ENCODE measurements at places on chromosomes 6 and 20.
A peak's percentile ranks its signal among the peaks of the same experiment; 100 is the strongest.

GRCh38 chr20:33284284-33284683 lies 1.3 kb downstream of the BPIFB1 start:
- DNase-seq = no peak

- DNase-seq = no peak
Observed at GRCh38 chr20:58791286-58791685, 59.4 kb downstream of the GNAS-AS1 start.

- DNase-seq = no peak
Observed at GRCh38 chr6:168691774-168692173, 250.8 kb downstream of the SMOC2 start.

DNA sequence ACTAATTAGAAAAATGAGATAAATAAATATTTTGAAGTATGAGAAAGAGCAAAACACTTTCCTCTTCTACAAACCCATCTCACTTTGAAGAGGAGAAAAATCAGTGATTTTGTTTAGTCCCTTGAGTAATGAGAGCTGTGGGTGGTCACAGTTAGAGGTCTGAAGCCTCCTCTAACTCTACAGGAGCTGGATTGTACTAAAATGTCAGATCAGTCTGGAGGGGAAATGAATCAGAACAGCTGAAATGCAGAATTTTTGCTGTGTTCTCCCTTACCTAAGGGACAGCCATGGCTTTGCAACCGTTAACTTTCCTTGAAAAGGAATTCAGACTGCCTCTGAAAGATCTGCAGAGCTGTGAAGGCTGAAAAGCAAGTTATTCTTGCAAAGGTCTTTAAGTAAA lies 11.4 kb upstream of the RFPL4B start:
- DNase-seq = no peak

GRCh38 chr6:158661156-158661685 lies 11.4 kb downstream of the SYTL3 start:
- no peak for DNase-seq

DNA sequence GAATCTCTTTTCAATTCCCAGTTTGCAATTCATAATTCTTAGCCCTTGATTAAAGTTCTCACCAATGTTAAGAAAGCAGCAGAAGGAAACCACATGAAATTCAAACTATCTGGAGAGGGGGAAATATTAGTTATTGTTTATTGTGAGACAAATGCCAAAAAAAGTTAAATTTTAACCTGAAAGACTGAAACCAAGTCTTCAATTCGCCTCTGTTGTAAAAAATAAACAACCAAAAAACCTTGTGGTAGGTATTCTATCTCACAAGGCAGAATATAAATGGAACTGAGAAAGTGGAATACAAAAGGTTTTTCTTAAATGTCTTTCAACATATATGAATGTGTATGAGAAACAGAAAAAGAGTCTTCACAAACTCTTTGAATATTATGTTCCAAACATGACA lies 24.8 kb downstream of the TMX4 start:
- DNase-seq = no peak

GRCh38 chr6:150579611-150580010 lies 20.1 kb upstream of the PLEKHG1 start:
- DNase-seq = no peak

DNA sequence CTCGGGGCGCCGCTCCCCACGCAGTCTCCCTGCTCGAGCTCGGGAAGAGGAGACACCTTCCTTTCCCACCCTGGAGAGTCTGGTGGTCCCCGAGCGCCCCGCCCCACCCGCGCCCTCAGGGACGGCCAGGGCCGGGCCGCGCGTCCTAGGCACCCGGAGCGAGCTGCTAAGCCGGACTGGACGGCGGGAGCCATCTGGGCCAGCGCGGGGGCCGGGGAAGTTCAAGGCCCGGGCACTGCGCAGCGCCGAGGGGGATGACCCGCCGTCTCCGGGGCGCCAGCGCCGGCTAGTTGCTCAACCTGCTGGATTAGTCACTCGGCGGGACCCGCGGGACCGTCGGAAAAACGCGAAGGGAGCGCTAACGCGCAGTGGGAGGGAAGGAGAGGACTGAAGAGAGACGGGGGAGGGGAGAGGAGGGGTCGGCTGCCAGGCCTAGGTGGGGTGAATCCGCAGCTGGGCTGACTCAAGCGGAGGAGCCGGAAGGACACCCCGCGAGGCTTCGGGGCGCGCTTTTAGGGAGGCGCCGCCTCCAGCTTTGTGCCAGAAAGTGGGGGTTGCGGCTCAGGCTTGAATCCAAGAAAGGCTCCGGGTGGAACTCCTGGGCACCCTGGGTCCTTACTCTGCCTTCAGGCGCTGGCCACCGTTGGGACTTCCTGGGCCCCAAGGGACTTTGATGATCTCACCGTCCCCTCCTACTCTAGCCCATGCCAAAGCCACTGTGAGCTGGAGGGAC lies 75.7 kb upstream of the FOXP4 start:
- peak; percentile 16 for DNase-seq

DNA sequence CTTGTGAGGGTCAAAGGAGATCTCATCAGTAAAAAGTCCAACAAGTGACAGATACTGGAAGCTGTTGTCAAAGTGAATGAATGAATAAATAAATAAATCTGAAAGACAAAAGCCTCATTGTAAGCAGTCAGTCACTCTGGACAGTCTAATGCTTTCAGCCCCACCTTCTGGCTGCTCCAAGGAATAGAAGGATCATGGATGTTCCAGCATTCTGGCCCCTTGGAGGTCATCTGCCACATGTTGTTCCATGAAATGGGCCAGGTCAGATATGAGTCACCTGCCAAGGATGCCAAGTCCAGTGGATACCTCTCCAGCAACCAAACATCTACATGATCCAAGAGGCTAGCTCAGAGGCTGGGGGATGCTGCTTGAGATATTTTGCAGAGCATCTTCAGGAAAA lies 185.6 kb downstream of the BMP7 start:
- no peak for DNase-seq

- no peak for DNase-seq
Observed at GRCh38 chr6:41503827-41504465, 42.2 kb upstream of the FOXP4 start.

- no peak for DNase-seq
Observed at GRCh38 chr6:144621332-144621731, 336.2 kb downstream of the UTRN start.

DNA sequence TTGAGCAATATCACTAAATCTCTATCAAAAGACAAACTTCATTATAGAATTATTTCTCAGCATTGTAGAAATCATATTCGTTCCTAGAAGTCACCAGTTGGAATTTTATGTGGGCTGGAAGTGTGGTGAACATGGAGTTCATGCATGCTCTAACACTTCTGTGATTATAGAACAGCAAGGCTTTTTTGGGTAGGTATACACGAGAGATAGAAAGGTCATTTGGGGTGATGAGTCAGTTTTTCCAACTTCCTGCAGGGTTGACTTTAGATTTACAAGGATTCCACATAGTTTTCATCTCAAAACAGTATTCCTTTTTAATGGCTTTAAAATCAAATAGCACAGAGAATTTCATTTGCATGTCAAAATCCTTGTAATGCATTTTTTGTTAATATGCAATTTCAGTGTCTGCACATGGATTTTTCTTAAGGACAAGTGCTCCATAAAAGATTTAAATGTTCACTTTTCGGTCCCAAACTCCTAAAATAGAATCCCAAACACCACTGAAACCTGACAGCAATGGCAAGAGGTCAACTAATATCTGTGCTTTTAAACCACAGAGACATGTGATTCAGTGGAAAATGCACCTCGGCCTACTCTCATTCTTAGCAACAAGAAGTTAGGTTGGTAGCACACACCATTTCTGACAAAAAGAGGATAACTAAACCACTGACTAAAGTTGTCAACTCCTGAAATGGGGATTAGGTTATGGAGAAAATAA lies 211.0 kb downstream of the MOXD1 start:
- no peak for DNase-seq

DNA sequence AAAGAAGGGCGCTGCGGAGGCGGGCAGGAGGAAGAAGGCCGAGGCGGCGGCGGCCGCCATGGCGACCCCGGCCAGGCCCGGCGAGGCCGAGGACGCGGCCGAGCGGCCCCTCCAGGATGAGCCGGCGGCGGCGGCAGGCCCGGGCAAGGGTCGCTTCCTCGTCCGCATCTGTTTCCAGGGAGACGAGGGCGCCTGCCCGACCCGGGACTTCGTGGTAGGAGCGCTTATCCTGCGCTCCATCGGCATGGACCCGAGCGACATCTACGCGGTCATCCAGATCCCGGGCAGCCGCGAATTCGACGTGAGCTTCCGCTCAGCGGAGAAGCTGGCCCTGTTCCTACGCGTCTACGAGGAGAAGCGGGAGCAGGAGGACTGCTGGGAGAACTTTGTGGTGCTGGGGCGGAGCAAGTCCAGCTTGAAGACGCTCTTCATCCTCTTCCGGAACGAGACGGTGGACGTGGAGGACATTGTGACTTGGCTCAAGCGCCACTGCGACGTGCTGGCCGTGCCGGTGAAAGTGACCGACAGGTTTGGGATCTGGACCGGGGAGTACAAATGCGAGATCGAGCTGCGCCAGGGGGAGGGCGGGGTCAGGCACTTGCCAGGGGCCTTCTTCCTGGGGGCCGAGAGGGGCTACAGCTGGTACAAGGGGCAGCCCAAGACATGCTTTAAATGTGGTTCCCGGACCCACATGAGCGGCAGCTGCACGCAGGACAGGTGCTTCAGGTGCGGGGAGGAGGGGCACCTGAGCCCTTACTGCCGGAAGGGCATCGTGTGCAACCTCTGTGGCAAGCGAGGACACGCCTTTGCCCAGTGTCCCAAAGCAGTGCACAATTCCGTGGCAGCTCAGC lies 780 bp downstream of the ZCCHC3 start:
- peak; percentile 48 for DNase-seq

DNA sequence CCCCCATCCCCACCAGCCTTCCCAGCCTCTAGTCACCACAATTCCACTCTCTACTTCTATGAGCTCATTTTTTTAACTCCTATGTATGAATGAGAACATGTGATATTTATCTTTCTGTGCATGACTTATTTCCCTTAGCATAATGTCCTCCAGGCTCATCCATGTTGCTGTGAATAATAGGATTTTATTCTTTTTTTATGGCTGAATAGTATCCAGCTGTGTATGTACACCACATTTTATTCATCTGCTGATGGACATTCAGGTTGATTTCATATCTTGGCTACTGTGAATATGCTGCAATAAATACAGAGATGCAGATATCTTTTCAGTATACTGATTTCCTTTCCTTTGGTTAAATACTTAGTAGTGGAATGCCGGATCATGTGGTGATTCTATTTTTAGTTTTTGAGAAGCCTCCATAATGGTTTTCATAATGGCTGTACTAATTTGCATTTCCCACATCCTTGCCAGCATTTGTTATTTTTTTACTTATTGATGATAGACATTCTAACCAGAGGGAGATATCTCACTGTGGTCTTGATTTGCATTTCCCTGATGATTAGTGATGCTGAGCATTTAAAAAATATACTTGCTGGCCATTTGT lies 194.9 kb downstream of the PACRG start:
- no peak for DNase-seq

GRCh38 chr6:43575105-43575771 lies 600 bp downstream of the XPO5 start:
- peak; percentile 34 for DNase-seq

DNA sequence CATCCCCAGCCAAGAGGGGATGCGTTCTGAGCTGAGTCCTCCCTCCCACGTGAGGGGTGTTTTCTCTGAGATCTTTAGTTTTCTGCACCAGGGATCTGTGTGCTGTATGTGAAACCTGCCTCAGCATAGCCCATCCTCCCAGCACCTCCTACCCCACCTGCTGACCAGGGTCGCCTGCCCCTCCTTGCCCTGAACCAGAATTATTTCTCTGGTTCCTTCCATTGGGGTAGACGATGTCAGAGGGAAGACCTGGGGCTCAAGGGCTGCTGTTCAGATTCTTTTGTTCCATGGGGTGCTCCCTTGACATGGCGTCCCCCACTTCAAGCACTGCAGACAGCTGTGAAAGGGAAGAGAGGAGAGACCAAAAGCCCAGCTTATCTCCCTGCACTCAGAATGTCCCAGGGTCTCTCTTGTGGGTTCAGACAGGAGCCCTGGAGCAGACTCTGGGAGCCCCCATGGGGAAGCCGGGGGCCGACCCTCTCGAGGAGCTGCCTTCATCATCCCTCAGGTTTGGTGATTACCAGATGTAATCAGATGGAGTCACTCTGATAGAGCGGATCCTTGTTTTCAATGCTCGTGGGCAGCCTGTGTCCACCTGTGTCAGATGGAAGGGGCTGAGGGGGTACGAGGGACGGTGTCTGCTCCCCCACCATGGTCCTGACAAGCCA lies 74.3 kb downstream of the ERMARD start:
- no peak for DNase-seq

- DNase-seq = no peak
Observed at GRCh38 chr20:53376021-53376420, 217.6 kb downstream of the ZNF217 start.

- DNase-seq = no peak
Observed at GRCh38 chr6:165308926-165309731, at the start of gene C6orf118. Gene C6orf118, minus strand, starts transcription at chr6:165309605. Its CDS starts 19 bp downstream, at chr6:165309586.

DNA sequence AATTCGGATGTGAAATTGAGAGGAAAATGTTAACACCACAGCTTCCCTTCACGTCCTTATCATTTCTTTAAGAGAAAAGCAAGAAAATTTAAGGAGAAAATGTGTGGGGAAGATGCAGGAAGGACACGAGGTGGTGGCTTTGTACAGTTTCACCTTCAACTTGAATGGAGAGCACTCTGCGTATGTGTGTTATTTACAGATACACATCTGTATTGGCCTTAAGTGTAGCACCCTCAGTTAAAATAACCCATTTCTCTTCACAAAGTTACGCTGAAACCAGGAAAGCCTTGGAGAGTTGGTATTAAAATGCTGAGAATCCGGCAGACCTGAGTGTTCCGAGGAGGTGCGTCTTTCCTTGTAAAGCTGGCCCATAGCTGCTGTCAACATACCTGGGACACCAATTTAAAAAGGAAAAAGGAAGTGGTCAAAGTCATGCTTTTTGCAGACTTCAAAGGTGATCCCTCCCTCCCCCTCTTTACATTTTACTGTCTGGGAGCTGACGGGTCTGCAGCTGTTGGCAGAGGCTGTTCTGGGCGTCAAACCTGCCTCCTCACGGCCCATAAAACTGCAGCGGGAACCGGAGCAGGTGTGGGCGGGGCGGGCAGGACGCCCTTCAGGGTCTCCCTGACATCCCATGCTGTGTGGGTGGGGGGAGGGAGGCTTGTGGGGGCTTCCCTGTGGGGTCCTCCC lies 61.3 kb upstream of the TBXT start:
- DNase-seq = no peak

DNA sequence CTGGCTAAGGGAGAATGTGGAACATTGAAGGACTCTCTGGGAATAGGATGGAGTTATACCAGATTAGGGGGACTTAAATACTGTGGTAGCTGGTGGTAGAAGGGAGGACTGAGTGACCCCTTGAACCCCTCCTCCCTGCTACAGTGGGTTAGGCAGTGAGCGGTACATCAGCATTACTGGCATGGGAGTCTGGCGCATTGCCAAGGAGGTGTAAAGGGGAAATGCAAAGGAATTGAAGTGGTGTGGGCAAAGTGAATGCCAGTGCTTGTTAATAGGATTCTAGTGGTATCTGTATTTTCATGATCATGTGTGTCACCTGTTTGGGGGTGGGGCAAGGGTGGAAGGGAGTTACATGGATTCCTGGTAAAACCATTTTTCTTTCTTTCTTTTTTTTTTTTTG lies 60.1 kb downstream of the GFRA4 start:
- no peak for DNase-seq

- no peak for DNase-seq
Observed at GRCh38 chr20:61499859-61500554, 247.9 kb downstream of the CDH4 start.

GRCh38 chr6:166947251-166947650 lies 9.1 kb downstream of the RNASET2 start:
- no peak for DNase-seq

GRCh38 chr20:3222635-3223600 lies 13.6 kb downstream of the ITPA start:
- no peak for DNase-seq
